Smooth muscle cell of trachea (primary cell): ENCODE measurements at places on chromosomes 16 and 17. TPM values are rescaled to one million over a fixed set of nuclear protein-coding genes. Genes with fewer than 3 reads are reported as not detected.

The RND2 gene
- total RNA-seq: 0.29 and 0.66 TPM in 2 replicates

The SMIM5 gene
- 0.29 TPM in 1 of 2 replicates, not detected in the other for total RNA-seq

The CA7 gene
- not detected in 2 replicates for total RNA-seq

The KCNH4 gene
- under 0.01 TPM in 1 of 2 replicates, not detected in the other for total RNA-seq

The PITPNC1 gene
- total RNA-seq: 9.6 and 16.6 TPM in 2 replicates

The CHAD gene
- not detected in 2 replicates for total RNA-seq

The SULT1A2 gene
- 0.15 TPM in 1 of 2 replicates, not detected in the other for total RNA-seq

The GDPD3 gene
- 1.6 and 2.6 TPM in 2 replicates for total RNA-seq

The NT5C3B gene
- total RNA-seq: 54.1 and 80.7 TPM in 2 replicates

The SPATA32 gene
- not detected in 2 replicates for total RNA-seq

The AIPL1 gene
- 0.17 TPM in 1 of 2 replicates, not detected in the other for total RNA-seq

The ZFPM1 gene
- 1.7 and 6.3 TPM in 2 replicates for total RNA-seq
